ENCODE measurements at places on chromosomes 3 and 15.

- DNase-seq, result no peak
Measured at GRCh38 chr3:171465763-171466162, 5.6 kb upstream of the TNIK start.

GRCh38 chr3:58177747-58178527 lies 32.8 kb downstream of the DNASE1L3 start:
- DNase-seq, result peak; percentile 85

GRCh38 chr3:45911511-45912226 lies 25.3 kb downstream of the CCR9 start:
- peak; percentile 7 for DNase-seq

DNA sequence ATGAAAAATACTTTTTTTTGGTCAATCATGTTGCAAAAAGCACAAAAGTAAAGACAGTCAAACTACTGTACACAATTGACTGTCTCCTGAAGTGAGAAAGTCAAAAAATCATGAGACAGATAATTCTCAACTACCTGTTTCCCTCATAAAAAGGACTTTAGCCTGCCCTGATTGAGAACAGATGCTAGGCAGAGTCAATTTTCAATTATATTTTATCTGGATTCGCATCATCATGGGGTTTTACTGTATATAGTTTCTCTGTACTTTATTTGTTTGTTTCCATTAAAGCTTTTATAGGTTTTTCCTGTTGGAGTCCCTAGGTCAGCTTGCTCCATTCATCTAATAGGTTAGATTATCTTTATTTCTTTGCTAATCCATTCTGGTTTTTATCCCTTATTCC lies 53.8 kb downstream of the ECT2 start:
- no peak for DNase-seq

DNA sequence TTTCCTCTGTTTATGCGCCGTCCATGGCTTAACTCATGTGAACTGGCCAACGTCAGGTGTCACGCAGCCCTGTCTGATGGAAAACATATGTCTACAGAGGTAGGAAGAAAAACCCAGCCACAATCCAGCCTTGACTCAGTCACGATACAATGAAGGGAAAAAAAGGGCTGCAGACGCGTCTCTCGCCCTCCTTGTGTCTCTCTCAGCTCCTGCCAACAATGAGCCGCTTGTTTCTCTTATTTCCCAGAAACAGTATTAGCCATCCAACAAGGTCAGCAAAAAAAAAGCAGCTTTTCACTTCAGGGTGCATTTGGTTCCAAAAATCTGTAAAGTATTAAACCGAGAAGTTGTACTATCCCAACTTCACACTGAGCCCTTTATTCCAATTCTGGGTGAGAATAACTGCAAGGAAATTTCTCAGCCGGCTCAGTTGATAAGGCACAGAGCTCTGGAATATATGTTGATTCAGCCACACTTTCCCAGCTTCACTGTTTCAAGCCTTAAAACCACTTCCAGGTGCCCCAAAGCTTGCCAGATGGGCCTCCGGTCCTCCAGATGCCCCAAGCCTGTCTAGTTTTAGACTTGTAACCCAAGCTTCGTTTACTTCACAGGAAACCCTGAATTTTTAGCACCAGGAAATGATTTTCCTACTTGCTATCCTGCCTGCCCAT lies 79.4 kb downstream of the TM4SF4 start:
- DNase-seq, result no peak

DNA sequence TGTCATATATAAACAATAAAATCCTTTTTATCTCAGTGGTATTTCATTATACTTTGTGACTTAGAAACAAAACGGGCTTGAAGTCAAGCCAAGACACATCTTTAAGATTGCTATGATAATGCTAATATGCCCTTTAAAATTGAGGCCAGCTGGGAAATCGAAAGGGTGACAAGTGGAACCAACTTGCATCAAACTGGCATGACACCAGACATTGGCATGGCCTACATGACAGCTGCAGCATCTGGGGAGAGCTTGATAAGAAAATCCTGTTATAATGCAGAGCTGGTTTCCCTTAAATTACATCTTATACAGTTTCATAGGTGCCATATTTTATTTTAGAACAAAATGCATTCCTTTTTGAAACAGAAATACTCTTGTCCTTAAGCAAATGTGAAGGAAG lies 325.2 kb downstream of the ZBBX start:
- no peak for DNase-seq

- DNase-seq, result no peak
Measured at GRCh38 chr3:35900079-35900478, 260.8 kb downstream of the ARPP21 start.

- DNase-seq, result no peak
Measured at GRCh38 chr15:40481341-40482074, 10.7 kb downstream of the CHST14 start.

DNA sequence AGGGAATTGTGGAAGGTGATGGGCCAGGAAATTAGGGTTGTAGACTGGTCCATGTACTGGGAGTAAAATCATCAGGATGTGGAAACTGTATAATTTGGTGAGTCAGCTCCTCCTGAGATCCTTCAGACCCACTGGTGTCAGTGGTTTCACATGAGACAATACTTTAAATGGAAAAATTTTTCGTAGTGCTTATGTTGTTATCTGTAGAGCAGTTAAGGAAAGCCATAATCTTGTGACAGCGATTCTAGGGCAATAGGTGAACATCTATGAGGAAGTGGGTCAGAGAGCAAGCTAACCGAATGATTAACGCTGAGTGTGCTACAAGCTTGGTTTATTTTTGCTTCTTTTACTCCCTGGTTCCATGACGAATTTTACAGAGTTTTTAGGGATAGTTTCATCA lies 200.6 kb downstream of the CADM2 start:
- DNase-seq, result no peak

DNA sequence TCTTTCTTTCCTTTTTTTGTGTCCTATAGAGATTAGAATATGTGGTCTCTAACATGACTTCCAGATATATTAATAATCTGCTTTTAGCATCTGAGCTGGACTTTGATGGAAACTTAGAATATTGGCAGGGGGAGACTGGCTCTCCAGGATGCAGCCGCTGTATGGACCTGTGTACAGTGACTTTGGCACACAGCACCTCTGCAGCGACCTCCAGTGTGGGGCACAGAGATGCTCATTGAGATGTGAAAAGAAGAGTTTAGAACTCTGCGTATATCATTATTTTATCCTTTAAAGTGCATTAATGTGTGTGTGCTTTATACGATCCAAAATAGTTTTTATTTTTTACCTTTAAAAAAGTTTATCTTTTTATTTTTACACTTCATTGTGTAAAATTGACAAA lies 18.3 kb downstream of the CFAP161 start:
- no peak for DNase-seq

DNA sequence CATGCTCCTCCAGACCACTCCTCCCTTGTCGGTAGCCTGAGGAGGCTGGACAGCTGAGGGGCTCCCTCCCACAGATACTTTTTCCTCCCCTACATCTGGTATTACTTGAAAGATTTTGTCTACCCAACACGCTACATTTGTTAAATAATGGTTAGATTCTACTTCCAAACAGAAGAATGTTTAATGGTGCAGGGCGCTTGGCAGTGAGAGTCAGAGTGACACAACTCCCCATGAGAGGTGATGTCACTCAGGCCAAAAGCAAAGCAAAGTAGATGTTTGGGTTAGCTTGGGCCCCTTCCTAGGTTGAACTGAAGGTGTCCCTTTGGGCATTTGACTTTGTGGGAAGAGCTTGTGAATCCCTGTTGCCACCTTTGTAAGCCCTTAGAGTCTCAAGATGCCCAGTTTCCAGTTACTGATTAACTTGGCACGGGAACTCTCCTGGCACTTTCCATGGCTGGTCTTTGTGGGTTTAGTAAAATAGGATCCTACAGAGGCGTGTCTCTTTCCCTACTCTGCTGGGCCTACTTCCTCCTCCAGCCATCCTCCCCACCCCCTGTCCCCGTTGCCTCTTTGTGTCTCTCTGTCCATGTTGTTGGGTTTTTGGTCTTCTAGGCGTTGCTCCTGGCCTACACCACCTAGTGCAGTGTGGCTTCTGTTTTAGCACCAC lies 5.6 kb downstream of the LIMD1 start:
- DNase-seq, result no peak

GRCh38 chr3:173397161-173398110 lies at the start of gene NLGN1:
TSS of gene NLGN1 (plus strand) at chr3:173397744.
- DNase-seq, result no peak

GRCh38 chr3:135994708-135995337 lies 29.3 kb downstream of the PPP2R3A start:
- DNase-seq, result no peak

DNA sequence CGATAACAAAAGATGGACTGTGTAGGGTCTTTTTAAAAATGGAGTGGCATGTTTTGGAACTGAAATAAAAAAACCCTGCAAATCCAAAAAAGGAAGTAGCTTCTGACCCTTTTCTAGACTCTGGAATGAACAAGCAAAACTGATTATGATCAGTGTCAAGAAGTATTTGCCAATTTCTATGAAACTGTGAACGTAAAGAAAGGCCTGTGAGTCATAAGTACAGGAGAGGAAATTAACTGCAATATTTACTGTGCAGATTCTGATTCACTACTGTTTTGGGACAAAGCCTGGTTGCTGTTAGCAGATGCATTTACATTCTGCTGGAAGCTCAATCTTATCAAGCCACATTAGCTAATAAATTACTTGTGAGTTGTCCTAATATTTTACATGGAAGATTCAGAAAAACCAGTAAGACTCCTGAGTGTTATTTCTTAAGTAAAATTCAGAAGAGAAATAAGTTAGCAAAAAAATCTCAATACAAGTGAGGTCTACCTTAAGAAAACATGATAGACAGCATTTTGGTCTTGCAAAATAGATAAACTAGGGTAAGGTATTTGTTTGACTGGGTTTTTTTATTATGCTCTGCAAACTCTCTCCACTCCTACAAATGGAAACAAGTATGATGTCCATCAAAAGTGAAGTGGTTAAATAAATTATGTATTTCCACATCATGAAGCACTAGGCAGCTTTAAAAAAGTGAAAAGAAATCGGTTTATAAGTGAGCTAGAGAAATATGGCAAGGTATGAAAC lies 90.2 kb upstream of the LMOD3 start:
- no peak for DNase-seq

- no peak for DNase-seq
Measured at GRCh38 chr15:31270767-31271166, 55.9 kb upstream of the KLF13 start.

GRCh38 chr15:58258501-58259292 lies 120.5 kb downstream of the AQP9 start:
- DNase-seq, result no peak

- no peak for DNase-seq
Measured at GRCh38 chr3:127791221-127791913, 30.9 kb downstream of the MGLL start.

GRCh38 chr15:99174567-99175395 lies 69.9 kb downstream of the SYNM start:
- no peak for DNase-seq

- DNase-seq, result peak; percentile 53
Measured at GRCh38 chr3:4290272-4290893, 12.8 kb upstream of the SETMAR start.

GRCh38 chr15:67761343-67761742 lies 64.0 kb upstream of the SKOR1 start:
- no peak for DNase-seq

- no peak for DNase-seq
Measured at GRCh38 chr3:52827866-52828376, 2.6 kb downstream of the ITIH4 start.

- no peak for DNase-seq
Measured at GRCh38 chr3:125212091-125212508, 448 bp downstream of the SLC12A8 start.

DNA sequence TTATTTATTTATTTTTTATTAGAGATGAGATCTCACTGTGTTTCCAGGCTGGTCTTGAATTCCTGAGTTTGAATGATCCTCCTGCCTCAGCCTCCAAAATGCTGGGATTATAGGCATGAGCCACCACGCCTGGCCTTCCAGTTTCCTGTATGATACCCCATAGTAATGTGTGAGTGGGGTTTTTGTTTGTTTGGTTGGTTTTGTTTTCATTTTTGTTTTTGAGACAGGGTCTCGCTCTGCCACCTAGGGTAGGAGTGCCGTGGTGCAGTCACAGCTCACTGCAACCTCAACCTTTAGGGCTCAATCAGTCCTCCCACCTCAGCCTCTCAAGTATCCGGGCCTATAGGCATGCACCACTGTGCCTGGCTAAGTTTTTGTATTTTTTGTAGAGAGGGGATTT lies 30.9 kb downstream of the GOLM2 start:
- peak; percentile 17 for DNase-seq

GRCh38 chr3:114827495-114827894 lies 319.6 kb downstream of the ZBTB20 start:
- DNase-seq, result peak; percentile 30

- peak; percentile 68 for DNase-seq
Measured at GRCh38 chr15:48861813-48862431, 16.0 kb upstream of the EID1 start.

DNA sequence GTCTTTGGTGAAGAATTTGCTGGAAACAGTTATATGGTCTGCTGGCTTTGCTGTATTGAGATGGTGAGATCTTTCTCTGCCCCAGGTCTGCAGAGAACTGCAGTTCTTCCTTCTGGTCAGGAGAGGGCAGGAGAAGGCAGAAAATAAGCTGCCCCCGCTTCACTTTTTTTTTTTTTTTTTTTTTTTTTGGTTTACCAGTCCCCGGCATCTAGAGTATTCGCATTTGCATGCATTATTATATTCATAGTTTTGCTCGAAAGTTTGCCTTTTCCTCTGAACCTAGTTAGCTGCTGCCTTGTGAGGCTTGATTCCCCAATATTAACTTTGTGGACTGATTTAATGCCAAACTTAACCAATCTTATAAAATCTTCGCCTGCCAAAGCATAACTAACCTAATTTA lies 10.6 kb upstream of the PARL start:
- peak; percentile 68 for DNase-seq

DNA sequence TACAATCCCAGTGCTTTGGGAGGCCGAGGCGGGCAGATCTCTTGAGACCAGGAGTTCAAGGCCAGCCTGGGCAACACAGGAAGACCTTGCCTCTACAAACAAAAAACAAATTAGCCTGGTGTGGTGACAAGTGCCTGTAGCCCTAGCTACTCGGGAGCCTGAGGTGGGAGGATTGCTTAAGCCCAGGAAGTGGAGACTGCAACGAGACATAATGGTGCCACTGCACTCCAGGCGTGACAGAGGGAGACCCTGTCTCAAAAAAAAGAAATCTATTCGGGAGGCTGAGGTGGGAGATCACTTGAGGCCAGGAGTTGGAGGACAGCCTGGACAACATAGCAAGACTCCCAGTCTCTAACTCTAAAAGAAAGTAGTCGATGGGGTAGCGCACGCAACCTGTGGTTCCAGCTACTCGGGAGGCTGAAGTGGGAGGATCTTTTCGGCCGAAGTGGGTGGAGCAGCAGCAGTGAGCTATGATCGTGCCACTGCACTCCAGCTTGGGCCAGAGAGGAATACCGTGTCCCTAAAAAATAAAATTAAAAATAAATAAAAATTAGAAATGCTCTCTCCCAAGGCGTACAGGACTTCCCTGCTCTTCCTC lies 775 bp downstream of the C3orf33 start:
- peak; percentile 39 for DNase-seq

GRCh38 chr3:78178740-78179363 lies 1139.0 kb downstream of the ROBO2 start:
- no peak for DNase-seq

DNA sequence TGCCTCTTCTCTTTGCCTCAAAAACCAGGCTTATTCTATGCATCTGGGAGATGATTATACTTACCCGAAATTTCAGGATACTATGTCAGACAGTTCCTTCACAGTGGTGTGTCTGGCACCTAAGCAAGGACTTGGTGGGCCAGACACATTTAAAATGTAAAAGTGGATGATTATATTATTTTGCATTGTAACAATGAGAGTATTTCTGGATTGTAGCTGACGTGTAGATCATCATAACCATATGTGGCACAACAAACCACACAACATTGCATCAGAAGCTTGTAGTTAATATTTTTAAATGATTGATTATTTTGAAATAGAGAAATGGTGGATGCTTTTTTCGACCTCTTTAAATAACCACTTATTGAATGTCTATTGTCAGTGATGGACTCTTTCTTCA lies 109.0 kb downstream of the TIGIT start:
- DNase-seq, result no peak
